ENCODE measurements at places on chromosomes 11 and 22.
A peak's percentile ranks its signal among the peaks of the same experiment; 100 is the strongest.

DNA sequence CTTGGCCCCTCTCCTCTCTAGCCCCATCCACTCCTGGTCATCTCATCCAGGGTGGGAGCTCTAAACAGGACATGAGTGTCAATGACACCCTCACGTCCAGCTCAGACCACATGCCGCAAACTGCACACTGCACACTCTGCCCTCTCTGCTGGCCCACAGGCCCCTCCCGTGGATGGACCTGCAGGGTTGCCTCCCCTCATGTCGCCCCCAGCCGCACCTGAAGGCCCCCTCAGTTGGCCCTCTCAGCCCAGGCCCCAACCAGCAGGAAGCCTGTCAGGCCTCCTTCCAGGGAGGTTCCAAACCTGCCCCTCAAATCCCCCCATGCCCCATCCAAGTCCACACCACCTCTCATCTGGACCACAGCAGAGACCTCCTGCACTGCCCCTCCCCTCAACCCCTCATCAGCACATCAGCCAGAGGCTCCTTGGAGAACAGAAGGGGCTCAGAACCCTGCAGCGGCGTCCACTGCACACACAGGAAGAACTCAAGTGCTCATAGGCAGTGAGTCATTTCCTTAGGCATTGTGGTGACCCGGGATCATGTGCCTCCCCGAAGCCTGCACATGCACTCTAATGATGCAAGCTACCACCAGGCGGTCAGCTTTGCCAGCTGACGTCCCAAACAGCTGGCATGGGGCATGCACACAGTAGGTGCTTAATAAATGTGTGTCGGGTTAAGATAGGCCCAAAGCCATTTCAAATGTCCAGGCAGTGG is 12.9 kb upstream of the CDKN1C start:
- DNase-seq: no peak

- no peak for DNase-seq
Observed at GRCh38 chr11:102780491-102780918, at the start of gene MMP10. Gene MMP10 (minus strand): TSS chr11:102780628. CDS start chr11:102780591, 37 bp downstream.

DNA sequence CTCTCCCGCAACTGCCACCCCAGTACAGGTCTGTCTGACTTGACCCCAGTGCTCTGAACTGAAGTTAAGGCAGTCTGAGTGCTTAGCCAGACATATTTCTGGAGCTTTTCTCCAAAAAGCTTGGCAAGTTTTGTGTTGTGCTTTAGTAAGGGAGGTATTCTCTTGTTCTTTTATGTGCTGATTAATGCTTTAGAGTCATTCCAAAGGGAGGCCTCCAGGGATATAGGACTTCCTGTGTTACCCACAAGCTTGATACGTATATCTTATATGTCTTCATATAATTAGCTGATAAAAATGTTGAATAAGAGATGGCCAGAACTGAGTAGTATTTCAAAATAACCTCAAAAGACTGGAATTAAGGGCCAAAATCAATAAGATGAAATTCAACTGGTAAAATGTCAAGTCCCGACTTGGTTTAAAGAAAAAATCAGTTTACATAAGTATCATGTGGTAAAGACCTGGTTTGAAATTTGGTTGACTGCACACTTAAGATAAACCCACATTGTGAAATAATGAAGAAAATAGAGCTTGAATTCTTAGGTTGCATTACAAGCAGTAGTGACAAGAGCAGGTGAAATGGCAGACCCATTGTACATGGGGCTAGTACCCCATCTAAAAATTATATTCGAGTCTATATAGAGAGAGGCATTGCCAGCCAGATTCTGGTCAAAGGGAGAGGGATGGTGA is 226.9 kb downstream of the SNX19 start:
- DNase-seq: no peak

- no peak for DNase-seq
Observed at GRCh38 chr11:95187723-95188122, 43.3 kb downstream of the SESN3 start.

GRCh38 chr11:14908214-14908880 is 16.3 kb upstream of the CYP2R1 start:
- peak; percentile 68 for DNase-seq

GRCh38 chr22:27778294-27779090 is 23.1 kb downstream of the MN1 start:
- DNase-seq: no peak

DNA sequence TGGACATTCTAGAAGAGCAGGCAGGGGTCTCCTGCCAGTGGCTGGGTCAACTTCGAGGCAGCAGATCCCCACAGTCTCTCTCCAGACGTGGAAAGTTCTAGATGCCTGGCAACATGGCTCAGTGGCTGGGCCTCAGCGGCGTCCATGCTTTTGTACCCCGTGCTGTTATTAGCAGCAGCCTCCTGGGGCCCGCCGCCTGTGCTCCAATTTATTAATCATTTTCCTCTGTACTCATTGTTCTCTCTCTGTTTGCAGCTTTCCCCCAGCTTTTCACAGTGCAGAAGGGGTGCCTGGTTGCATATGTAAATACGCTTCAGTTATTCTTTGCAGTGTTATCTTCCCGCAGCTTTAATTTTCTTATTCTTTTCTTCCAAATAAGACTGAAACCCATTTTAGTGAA is 515.1 kb downstream of the TBC1D22A start:
- DNase-seq: no peak

DNA sequence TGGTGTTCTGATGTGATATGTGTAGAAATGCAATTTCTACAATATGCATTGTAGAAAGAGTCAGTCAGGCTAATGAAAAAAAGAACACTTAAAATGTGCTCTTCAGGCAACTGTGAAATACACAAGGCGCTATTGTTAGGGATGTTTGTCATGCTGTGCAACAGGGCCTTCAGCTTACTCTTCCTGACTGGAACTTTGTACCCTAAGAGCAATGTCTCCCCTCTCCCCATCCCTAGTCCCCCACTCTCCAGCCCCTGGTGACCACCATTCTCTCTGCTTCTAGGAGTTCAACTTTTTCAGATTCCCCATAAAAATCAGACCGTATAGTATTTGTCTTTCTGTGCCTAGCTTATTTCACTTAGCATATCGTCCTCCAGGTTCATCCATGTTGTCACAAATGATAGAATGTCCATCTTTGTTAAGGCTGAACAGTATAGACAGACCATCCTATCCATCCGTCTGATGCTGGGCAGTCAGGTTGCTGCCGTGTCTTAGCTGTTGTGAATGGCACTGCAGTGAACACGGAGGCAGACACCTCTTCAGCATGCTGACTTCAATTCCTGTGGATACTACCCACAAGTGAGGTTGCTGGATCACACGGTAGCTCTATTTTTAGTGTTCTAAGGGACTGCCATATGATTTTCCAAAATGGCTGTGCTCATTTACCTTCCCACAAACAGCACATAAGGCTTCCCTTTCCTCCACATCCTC is 10.7 kb downstream of the NDUFV1 start:
- no peak for DNase-seq

DNA sequence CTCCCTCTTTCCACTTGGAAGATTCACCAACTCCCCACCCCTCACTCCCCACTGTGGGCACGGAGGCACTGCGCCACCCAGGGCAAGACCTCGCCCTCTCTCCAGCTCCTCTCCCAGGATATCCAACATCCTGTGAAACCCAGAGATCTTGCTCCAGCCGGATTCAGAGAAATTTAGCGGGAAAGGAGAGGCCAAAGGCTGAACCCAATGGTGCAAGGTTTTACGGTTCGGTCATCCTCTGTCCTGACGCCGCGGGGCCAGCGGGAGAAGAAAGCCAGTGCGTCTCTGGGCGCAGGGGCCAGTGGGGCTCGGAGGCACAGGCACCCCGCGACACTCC is 397 bp upstream of the CD44 start:
- peak; percentile 26 for DNase-seq
